ENCODE measurements at places on chromosomes 13 and 19.

GRCh38 chr13:67369895-67370660, 139.9 kb upstream of the PCDH9 start:
- no peak for DNase-seq

DNA sequence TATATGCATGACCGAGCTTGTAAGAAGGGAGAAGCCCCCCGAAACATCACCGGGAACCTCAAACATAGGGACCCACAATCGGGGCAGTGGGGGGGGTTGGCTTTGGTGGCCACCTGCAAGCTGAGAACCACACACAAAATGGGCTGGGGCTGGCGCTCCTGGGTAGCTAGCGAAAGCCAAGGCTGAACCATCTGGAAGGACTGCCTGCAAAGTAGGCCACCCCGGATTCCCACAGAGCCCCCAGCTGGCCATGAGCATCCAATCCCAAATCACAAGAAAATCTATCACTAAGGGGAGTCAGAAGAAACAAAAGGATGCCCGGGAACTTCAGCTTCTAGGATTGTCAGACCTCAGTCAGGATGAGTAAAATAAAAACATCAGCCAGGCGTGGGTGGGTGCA, 2.8 kb upstream of the PSPN start:
- DNase-seq: no peak

DNA sequence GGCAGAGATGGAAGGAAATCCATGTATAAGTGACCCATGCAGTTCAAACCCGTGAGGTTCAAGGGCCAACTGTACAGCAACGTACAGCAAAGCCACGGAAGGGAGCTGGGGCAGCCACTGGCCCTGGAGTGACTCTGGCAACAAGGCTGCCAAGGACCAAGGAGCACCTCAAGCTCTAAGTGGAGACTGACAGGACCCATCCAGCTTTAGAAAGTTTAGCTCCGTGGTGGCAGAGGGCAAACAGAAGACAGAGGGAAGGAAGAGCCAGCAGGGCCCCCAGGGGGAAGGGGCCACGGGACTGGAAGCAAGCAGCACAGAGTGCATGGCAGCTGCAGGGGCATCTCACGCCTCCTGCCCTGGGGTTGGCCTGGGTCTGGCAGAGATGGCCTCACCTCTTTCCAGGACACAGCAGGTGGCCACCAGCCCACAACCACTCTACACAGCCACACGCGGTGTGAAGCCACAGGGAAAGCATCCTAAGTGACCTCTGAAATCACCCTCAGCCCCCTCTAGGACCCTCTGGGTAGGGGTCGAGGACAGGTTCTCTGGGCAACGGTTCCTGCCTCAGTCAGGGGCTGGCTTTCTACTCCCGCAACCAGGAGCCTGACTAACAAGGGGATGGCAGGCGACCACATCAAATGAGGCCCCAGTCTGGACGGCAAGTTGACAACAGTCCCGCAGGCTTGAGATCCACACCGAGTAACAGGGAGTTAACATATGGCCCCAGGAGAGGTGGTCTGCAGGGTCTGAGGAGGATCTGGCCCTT, 3.8 kb downstream of the MIER2 start:
- no peak for DNase-seq

DNA sequence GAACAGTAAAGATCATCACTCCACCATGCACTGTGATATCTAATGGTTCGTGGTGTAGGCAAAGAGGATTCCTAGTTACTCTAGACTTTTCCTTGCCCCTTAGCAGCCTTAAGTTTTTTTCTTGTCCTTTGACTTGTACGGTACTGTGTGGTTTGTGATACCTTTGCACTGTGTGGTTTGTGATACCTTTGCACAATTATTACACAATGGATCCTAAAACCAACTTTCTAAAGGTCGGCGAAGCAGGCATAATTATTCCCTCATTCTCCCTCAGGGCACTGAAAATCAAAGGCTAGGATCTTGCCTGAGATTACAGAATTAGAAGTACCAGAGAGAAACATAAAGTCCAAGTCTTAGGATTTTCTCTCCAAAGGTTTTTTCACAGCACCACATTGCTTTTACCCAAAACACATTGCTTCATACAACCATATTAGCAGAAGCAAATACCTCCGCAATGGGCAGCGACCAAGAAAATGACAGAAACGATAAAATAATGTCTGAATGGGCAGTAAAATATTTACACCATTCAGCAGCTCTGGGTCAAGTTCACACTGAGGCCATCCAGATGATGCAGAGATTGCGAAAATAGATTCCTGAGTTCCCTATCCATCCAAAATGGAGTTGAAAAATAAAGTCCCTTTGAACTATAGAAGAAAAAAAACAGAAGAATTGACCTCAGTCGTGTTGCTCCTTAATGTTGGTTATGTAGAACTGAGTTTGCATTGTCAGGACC, 106.4 kb downstream of the FGF14 start:
- DNase-seq: no peak

GRCh38 chr19:8251025-8251472, 41.9 kb downstream of the CERS4 start:
- DNase-seq: no peak

DNA sequence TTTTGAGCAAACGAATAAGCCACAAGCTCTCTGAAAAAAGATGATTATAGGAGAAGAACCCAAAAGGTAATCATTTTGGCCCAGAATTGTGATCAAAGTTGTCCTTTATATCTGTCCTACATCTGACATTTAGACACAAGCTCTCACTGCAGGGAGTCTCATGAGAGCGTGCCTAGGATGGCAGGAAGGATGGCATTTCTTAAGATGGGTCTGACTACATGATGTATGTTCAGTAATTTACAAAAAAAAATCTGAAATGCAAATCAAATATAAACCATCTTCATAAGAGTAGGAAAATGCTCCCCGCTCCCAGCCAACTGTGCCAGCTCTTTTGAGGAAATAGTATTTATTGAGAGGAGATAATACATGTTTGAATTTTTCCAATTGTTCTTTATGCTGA, 81.0 kb upstream of the MBNL2 start:
- DNase-seq: no peak

GRCh38 chr13:97125810-97126738, 96.1 kb upstream of the MBNL2 start:
- DNase-seq: no peak

DNA sequence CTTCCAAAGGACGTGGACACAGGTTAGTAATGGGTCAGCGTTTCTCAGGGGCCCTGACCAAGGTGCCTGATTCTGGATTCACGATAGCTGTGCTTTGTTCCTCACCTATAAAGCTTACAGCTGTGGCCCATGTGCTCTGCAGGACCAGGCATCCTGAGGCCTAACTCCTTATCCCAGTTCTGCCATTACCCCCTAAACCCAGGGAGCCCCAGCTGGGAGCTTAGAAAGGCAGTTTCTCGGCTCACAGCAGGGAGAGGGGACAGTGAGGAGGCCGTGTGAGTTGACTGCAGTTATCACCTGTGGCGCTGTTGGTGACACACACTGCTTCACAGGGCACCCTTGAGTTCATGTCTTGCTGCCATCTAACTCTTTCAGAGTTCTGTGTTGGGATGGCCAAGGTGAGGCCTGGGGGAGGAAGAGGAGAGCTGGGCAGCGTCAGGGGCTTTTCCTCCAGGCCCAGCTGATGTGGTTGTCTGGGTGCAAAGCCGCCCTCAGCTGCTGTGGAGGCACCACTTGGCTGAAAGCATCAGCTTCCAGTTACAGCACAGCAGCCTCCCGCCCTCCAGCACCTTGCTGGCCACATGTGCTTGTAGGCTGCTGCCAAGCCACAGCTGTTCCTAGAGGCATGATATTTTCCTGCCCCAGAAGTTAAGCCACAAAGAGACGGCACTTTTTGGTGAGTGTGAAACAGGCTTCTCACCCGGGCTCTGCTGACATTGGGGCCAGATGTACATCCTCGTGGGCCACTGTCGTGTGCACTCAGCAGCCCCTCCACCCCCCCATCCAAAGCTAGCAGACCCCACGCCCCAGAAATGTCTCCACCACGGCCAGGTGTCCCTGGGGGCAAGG, 99.6 kb upstream of the MCF2L start:
- DNase-seq: no peak

DNA sequence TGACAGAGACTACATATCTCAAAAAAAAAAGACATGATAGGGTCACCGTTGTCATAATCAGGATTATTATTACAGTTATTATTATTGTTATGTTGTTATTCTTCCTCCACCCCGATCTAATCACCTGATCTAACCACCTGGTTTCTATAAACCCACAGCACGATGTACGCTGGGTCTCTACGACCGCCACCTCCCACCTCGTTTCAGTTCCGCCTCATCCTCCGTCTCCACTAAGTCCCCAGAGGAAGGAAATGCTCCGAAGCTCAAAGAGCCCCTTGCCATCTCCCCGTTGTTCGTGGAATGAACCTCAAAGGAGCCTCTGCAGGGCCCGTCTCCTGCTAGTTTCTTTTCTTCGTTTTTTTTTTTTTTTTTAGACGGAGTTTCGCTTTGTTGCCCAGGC, 15.9 kb upstream of the MEIS3 start:
- DNase-seq: no peak

DNA sequence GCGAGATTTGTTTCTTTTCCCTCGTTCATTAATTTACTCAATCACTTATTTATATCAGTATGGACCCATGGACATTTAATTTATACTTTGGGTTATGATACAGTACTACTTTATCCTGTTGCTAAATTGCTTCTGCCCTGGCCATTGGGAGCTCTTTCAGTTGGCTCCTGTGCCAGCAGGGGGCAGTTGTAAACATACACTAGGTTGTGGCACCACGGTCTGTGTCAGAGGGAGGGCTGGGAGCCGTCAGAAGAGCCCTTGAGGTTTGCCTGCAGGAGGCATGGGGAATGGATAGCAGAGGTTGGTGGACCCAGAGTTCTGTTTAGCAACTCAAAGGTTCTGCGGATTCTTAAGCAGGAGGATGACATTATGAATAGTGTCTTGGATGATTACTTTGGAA, 94.3 kb downstream of the ERCC5 start:
- no peak for DNase-seq

DNA sequence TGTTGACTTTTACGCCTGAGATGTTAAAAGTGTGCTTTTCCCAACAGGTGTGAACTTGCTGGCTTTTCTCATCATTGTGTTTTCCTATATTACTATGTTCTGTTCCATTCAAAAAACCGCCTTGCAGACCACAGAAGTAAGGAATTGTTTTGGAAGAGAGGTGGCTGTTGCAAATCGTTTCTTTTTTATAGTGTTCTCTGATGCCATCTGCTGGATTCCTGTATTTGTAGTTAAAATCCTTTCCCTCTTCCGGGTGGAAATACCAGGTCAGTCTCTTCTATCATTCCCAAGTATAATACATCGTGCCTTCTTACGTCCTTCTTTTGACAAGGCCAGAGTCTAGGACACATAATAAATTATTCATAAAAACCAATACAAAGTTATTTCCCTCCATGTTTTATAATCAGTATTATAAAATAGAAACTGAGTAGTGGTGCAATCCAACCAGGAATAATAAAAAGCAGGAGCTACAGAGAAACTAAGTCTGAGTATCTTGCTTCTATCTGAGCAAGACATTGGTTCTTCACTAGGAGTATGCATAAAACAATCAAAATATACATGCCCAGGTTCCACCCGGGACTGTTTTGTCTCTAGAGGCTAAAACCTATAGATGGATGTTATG, 57.9 kb downstream of the RXFP2 start:
- DNase-seq: no peak

- DNase-seq: no peak
Observed at GRCh38 chr13:24511816-24512196, 772 bp downstream of the PARP4 start.

DNA sequence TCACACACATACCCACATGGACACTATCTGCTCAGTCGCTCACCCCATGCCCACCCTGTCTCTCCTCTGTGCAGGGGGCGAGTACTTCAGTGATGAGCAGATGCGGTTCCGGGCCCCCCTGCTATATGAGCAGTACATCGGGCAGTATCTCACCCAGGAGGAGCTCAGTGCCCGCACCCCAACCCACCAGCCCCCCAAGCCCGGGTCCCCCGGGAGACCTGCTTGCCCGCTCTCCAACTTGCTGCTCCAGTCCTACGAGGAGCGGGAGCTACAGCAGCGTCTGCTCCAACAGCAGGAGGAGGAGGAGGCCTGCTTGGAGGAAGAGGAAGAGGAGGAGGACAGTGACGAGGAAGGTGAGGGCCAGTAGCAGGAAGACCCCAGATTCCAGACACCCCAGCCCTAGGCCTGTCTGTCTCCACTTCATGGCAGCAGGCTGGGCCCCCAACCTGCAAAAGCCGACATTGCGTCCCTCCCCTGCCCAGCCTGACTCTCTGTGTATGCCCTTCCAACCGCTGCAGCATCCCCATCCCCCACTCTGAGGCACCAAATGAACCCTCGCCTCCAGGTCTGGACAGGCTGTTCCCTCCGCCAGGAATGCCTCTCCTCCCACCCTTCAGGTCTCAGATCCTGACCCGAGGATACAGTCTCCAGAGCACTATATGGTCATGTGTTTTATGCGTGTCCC, 9.7 kb downstream of the CCDC97 start:
- no peak for DNase-seq

DNA sequence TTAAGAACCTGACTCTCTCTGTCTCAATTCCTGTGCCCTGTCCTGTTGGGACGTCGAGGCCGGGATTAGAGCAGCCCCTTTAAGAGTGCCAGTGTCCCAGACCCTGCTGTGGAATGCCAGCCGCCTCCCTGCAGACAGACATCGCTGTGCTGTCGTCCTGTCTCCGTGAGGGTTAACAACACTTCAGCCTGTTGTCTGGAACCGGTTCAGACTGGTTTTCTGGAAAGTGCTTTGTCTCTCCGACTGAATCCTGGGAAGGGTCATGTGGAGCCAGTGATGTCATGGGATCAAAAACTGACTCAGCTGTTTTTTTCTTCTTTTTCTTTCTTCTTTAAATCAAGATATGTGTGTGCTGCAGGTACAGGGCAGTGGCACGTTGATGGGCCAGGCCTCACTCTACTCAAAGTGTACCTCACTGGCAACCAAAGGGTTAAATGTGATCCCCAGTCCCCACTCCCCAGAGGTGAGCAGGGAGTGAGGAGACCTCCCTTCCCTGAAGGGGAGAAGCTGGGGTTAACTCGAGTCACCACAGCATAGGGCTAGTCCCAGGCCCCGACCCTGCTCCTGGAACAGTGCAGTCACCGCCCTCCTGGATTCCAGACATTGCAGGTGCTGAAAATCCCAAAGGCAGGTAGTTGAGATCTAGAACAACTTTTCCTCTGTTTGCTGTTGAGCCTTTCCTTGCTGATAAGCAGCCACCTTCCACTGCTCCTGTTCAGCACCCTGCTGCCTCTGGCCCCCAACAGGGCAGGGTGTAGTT, 50.8 kb downstream of the TSSK6 start:
- DNase-seq: no peak

DNA sequence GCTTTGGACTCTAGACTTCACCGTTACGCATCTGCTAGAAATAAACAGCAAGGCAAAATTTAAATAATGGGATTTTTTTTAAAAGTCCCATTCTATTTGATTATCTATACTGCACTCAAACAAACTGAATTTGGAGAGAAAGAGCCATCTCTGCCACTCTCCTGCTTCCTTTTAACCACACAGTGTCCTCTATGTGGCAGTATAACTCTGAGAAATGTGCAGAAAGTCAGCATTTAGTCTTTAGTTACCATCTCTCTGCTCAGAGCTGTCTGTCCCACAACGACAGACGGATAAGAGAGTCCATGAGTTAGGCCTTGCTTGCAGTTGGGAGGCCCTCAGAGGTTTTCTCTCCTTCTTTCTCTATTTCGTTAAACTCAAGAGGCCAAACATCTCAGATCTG, 21.2 kb downstream of the CCNA1 start:
- DNase-seq: no peak
